Activated T-helper 1 cell treated with Interleukin-2 at 50 U/mL for 16 hours (primary cell): ENCODE measurements at places on chromosomes 11 and 22.

DNA sequence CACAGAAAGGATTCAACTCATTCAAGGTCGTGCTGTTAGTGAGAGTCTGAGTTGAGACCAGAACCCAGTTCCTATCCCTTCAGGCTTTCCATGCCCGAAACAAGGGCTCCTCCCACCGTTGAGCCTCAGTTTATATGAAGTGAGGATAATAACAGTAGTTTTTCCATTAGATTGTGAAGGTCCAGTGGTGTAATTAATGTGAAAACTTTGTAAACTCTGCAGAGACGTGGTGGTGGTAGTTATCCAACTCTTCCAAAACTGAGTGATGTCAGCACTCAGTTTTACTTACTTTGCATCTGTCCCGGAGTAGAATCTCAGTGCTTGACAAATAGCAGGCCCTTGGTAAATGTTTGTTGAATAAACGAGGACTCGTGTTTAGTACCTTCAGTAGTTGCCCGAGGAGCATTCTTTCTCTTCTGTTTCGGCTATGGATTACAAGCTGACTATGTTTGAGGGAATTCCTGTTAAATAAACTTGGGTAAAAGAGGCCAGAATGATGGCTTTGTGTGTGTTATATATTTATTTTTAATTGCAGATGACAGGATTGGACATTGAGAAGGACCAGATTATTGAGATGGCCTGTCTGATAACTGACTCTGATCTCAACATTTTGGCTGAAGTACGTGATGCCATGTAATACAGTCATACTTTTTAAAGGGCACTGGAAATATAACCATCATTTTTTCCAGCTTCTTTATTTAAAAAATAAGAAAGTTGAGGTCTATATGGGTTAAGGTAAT, 1.0 kb downstream of the REXO2 start:
- DNase-seq, result no peak

DNA sequence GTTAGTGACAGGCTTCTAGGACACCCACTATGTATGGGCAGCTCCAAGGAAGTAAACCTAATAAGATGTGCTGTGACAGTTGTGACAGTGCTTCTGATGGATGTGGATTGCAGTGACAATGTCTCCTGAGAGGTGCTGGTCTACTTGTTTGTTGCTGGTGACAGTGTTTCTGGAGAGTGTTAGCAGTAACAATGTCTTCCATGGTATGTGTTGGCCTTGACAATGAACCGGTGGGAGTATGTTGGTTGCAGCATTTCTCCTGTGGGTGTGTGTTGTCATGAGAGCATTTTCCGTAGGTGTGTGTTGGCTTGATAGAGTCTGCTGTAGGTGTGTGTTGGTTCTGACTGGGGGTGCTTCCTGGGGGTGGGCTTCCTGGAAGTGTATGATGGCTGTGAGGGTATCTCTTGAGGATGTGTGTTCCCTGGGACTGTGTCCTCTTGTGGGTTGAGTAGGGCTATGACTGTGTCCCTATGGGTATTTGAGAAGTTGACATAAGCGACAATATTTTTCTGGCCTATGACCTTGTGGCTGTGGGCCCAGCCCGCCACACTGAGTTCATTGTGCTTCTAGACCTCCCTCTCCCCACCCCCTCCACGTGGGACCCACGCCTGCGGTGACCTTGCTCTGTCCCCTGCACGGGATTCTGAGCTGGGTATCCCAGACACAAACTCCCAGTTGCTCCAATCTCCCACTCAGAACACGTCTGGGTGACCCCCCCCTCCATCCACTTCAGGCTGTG, 1.2 kb downstream of the DCHS1 start:
- DNase-seq, result no peak

DNA sequence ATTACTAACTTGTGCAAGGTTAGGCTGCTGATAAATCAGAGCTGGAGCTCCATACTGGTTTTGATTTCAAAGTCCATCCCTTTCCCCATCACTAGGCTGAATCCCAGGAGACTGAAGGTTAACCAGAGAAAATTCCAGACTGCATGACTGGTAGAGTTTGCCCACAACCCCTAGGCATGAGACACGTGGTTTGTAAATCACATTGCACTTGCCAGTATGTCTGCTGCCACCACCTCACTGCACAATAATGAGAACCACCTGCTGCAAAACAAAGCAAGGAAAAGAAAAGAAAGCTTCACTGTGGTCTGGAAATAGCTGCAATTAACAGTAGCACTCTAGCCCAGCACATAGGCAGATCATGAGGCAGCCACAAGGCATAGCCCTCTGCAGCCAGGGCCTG, 67.6 kb upstream of the NTM start:
- no peak for DNase-seq

DNA sequence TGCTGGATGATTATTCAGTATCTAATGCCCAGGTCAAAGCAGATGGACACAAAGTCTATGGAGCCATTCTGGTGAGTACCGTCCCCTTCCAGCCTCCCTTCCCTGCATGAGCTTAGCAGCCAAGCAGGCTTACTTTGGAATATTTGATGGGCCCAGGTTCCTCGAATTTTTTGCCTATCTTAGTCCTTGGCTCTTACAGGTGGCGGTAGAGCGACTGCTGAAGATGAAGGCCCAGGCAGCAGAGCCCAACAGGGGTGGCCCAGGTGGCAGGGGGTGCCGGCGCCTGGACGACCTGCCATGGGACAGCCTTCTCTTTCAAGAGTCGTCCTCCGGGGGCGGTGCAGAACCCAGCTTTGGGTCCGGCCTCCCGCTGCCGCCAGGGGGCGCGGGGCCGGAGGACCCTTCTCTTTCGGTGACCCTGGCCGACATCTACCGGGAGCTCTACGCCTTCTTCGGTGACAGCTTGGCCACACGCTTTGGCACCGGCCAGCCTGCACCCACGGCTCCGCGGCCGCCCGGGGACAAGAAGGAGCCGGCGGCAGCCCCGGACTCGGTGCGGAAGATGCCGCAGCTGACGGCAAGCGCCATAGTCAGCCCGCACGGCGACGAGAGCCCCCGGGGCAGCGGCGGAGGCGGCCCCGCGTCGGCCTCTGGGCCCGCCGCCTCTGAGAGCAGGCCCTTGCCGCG, 741 bp upstream of the TMEM179B start:
- DNase-seq, result peak; percentile 80

GRCh38 chr11:116406042-116406441, 366.7 kb downstream of the BUD13 start:
- no peak for DNase-seq

- DNase-seq, result no peak
Measured at GRCh38 chr11:33970984-33971466, 79.1 kb upstream of the LMO2 start.

- no peak for DNase-seq
Measured at GRCh38 chr11:97610000-97610399, 1220.2 kb downstream of the JRKL start.

GRCh38 chr11:126384449-126385070, 29.1 kb downstream of the ST3GAL4 start:
- no peak for DNase-seq

- no peak for DNase-seq
Measured at GRCh38 chr11:32090545-32091370, at the start of gene RCN1. Gene RCN1 (plus strand): TSS chr11:32091074. CDS start chr11:32091197, 123 bp downstream.

DNA sequence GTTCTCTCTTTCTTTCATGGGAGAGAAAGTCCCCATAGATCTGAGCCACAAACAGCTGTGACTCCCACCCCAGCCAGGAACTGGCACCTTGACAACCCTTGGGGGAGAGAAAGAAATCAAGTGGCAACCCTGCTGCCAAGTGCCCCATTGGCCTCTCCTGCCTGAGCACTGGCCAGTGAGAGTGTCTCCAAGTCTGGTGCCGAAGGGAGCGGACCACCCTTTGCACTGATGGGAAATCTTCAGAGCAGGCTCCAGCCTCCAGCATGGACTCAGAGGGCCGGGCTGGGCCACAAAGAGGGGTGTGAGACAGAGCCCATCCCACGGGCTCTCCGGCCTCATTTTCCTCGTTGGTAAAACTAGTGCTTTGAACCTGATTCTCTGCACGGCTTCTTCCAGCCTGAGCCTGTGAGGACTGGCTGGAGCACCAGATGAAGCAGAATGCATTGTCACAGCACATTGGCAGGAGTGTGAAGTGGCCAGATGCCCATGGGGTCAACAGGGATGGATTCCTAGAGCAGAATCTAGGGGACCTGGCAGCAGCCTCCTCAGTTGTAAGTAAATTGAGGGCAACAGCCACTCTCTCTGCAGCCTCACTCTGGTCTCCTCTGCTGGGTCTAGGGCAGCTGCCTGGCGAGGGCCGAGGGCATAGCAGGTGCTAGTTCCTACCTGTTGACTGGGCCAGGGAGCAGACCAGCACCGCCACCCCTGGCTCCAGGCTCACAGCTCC, 81.4 kb downstream of the TRIM29 start:
- DNase-seq, result no peak

DNA sequence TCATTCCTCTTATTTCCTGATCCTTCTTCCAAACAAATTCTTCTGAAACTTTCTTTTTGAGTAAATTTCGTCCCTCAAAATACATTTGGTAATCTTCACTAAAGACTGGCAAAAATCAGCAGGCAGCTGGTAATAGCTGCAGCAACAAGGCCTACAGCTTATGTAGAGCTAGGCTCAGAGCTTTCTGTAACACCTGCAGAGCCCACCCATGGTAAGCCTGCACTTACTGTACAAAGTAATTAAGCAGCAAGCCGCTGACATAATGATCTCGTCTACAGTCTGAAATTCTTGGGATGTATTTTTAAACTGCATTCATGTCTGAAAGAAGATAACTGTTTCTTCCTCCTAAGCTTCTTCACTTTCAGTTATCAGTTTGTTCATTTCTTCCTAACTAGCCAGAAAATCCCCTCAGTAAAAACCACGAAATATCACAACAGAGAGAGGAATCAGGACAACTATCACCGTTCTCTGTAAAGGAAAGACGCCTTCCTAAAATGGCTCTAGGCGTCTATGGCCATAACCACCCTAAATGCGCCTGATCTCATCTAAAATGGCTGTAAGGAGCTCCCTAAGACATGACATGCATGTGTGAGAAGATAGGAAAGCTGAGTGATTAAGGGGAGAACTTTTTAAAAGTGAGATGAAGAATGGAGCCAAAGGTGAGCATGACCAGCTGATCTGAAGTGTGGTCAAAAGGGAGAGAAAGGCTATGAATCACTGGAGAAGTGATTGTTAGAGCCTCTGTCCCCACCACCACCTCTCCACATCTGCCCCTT, 56.2 kb downstream of the DENND5A start:
- DNase-seq, result no peak

DNA sequence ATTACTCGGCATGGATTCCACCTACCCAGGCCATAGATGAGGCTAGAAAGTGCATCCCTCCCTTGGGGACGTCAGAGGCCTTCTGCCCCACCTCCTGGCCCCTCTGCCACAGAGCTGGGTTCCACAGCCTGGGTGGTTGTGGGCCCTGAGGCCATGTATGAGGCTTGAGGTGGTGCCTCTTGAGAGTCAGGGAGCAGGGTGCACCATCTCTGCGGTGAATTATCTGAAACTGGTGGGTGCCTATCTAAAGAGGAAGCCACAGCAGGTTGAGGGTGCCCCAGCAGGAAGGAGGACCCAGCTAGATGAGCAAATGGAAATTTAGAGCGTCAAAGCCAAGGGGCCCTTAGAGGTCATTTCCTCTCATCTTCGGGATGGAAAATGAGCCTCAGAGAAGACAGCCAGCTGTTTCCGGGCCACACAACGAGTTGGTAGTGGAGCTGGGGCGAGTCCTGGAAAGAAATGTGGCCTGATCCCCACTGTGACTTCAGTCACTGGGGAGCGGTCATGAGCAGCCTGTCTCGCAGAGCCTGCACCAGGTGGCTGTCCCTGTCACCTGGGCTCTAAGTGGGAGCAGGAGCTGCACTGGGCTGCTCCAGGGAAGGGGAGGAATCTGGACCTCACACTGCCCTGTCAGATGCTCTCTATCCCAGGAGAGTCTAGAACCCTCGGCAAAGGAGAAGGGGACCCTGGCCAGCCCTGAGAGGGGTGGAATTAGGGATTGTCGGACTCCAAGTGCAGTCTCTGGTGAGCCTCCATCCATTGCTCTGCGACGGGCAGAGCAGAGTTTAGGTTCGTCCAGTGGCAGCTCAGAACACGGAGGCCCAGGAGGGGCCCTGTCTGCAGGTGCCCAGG, 7.3 kb downstream of the ADORA2A start:
- DNase-seq, result peak; percentile 49

- no peak for DNase-seq
Measured at GRCh38 chr11:113256431-113257202, 57.8 kb upstream of the TTC12 start.

GRCh38 chr11:126339073-126339862, 16.2 kb upstream of the ST3GAL4 start:
- DNase-seq, result no peak

- DNase-seq, result no peak
Measured at GRCh38 chr11:26106726-26107125, 225.2 kb upstream of the ANO3 start.

- DNase-seq, result no peak
Measured at GRCh38 chr22:36243986-36244385, 4.7 kb upstream of the APOL2 start.

GRCh38 chr11:98616098-98616655, 404.6 kb upstream of the CNTN5 start:
- no peak for DNase-seq

- no peak for DNase-seq
Measured at GRCh38 chr22:26525946-26526564, 13.8 kb upstream of the TFIP11 start.

GRCh38 chr22:29723766-29724165, 4.0 kb downstream of the CABP7 start:
- no peak for DNase-seq

GRCh38 chr11:114598461-114598860, 2.9 kb upstream of the NXPE4 start:
- no peak for DNase-seq

DNA sequence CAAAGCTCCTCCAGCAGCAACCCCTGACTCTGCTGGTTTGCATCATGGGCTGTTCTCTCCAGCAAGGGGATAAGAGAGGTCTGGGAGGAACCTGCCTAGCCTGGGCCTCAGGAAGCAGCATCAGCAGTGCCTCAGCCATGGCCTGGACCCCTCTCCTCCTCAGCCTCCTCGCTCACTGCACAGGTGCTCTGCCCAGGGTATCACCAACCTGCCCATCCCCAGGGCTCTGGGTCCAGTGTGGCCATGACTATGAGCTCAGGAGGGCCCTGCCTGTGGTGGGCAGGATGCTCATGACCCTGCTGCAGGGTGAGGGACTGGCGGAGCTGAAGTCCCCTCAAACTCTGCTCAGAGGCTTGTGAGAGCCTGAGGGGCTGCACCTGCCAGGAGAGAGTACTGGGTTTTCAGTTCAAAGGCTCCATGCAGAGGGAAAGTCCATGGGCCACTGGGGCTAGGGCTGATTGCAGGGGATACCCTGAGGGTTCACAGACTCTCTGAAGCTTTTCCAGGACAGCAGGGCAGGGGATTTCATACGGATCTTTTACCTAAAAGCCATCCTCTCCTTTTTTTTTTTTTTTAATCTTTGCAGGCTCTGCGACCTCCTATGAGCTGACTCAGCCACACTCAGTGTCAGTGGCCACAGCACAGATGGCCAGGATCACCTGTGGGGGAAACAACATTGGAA, 115.8 kb upstream of the IGLL5 start:
- DNase-seq, result no peak

- DNase-seq, result no peak
Measured at GRCh38 chr11:75555079-75555811, 6.8 kb upstream of the SERPINH1 start.
